Activated naive CD4-positive, alpha-beta T cell (primary cell): ENCODE measurements at places on chromosomes 4 and X.

DNA sequence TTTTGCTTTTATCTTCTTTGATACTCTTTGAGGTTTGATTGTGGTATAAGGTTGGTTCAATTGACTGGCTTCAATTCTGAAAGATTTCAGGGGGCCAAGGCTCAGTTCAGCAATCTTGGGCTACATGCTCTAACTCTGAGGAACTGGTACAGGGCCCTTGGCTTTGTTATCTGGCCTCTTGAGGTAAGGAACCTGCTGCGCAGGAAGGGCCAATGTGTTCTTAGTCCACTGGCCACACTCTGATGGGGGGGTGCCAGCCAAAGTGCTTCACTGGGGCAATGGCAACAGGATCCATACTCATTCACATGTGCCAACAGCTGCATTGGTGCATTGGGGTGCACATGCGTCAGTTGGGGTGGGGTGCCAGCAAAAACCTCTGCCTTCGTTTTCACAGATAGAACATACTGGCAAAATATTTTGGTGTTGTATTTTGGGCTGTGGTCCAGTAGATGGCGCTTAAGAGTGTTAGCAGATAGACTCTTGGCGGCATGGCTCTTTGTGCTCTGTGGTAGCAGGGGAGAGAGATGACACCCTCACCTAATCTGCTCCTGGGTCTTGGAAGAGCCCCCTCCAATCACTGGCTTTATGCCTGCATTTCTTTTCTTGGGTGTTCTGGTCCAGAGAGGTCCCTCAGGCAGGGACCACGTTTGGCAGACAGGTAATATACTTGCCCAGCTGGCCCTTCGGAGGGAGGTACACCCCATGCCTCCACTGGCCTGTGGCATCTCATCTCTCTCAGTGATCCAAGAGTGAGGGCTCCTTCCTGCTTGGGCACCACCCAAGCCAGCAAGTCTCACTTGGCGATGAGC is 42.9 kb downstream of the NDST3 start:
- DNase-seq = no peak

- no peak for DNase-seq
Observed at GRCh38 chrX:140298960-140299825, 205.7 kb downstream of the SOX3 start.

DNA sequence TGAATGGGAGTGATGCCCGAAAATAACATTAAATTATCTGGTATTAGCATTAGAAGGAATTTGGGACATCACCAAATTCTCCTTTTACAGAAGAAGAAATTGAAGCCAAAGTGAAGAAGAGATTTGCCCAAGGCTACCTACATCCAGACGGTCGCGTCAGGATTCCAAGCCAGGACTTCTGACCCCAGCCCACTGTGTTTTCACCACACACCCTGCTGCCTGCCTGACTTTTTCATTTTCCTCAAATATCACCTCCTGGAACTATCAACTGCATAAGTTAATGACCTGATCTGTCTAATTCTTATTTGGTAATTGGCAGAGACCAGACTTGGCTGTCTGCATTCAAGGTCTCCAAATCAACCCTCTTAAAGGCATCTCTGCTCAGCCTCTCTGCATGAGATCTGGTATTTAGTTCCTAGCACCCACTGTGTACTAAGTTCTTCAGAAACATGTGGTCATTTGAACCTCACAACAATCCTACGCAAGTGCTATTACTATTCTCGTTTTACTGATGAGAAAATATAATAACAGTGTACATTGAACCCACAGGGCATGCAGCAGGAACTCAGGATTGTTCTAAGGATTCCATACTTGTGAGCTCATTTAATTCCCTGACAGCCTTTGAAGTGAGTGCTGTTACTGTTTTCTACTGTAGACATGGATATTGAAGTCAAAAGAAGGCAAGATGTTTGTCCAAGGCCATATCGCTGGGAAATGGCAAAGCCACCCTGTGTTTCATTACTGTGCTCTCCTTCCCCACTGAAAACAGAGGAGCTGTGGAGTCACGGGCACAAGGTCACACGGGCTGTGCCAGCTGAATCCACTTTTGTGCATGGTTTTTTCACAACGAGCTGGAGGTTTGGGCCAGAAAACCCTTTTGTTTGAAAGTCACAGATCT is 195.2 kb upstream of the C1QTNF7 start:
- DNase-seq = no peak

GRCh38 chr4:84727491-84727890 is 144.6 kb downstream of the CDS1 start:
- no peak for DNase-seq

DNA sequence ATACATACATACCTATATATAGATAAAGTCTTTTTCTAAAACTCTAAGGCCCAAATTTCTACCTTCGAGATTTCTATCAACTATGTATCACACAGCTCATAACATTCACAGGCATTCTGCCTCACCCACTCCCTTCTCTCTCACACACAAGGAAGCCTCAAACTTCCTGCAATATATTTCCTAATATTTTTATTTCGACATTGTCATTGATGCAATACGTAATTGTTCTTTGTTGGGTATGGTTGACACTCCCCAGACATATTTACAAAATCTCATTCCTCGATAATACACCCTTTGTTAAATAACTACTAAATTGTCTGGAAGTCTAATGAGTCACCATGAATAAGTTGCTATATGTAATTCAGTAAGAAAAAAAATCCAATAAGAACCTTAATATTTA is 143.5 kb downstream of the HNRNPD start:
- DNase-seq = no peak

DNA sequence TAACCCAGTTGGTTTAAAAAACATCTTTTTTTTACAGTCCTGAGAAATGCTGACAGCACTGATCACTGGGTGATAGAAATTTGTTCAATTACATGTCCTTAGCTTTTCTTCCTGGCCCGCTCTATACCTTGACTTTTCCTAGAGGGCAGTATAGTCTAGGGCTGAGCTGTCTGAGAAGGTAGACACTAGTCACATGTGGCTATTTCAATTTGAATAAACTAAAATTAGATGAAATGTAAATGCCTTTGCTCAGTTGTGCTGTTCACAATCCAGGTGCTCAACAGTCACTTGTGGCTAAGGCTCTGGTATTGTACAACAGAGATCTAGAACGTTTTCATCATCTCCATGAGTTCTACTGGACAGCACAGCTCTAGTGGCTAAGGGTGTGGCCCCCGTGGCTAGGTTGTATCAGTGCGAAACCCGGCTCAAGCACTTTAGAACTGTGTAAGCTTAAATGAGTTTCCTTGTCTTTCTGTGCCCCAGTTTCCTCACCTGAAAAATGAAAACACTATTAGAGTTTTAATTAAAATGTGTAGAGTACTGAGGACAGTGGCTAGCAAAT is 111.6 kb upstream of the WDR17 start:
- DNase-seq = no peak

GRCh38 chr4:91330555-91331137 is 973.1 kb upstream of the GRID2 start:
- no peak for DNase-seq

DNA sequence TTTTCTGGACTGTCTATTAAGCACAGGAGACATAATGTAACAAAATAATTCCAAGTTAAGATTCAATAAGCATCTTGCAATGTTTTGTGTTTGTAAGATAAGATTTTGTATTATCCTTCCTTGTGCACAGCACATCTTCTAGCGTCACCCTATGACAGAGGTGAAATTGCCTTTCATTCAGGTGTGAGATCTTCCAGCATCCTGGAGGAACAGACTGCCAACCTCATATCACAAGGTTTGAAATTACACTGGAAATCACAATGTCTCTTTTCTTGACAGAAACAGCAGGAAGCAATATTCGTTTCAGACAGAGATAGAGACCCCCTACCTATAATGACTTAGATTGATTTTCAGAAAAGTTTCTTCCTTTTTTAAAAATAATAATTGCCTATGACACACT is 668.6 kb downstream of the GABRG1 start:
- no peak for DNase-seq

GRCh38 chr4:173827707-173828106 is 297.7 kb upstream of the HAND2 start:
- no peak for DNase-seq

GRCh38 chr4:149815743-149816142 is at the start of gene IQCM:
Gene IQCM (minus strand): TSS chr4:149815843. CDS start chr4:149742691, 73,152 bp downstream.
- DNase-seq = no peak

- DNase-seq = no peak
Observed at GRCh38 chr4:100651499-100652175, 133.8 kb upstream of the EMCN start.

DNA sequence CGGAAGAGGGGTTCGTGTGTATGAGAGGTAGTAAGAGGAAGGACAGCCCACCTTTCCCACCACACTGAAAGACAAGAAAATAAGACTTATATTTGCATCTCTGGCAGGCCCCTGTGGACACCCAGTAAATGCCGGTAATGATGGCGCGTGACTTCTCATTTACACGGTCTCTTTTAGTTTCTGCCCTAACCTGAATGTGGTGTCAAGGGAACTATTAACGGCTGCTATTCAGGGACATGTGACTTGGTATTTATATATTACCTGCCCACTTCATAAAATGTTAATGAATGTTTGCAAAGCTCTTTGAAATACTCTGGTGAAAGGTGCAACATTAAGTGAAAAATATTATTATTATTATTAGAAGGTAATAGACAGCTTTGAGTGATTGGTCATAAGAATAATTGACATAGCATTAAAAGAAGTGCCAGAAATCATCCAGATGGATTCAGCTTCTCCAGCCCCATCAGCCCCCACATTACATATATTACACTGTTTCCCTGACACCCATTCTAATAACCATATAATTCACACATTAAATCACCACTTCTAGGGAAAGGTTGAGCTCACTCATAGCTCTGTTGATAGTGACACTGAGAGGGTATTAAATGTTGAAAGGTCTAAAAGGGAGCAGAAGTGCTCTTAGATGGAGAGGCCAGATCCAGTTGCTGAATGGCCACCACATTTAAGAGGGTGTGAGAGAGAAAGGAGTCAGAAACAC is 83.0 kb upstream of the BEND4 start:
- no peak for DNase-seq

DNA sequence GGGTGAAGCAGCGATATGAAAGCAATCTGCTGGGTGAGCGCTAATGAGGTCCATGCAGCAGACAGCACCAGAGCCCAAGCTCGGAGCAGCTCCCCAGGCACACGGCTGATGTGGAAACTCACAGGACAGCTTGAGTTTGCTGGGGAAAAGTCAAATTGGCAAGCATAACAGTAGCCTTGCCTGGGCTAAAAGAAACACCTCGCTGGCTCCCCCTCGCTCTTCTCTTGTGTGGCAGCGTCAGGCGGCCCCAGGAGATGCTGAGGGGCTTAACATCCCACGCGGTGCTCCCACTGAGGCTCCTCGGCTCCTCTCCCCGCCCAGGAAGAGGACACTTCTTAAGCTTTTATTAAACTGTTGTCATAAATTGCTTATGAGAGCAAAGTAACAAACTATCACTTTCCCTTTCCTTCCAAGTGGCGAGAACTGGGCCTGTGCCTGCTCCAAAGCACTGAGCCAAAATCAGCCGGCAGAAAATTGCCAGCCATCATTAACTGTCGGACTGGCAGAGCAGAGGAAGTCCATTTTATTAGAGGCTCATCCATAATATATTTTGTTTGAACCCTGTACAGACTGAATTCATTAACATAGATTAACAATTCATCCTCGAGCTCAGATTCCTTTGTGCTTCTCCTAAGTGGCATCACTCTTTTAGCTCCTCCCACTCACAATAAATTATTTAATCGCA is 111.4 kb downstream of the TSPAN5 start:
- DNase-seq = no peak

DNA sequence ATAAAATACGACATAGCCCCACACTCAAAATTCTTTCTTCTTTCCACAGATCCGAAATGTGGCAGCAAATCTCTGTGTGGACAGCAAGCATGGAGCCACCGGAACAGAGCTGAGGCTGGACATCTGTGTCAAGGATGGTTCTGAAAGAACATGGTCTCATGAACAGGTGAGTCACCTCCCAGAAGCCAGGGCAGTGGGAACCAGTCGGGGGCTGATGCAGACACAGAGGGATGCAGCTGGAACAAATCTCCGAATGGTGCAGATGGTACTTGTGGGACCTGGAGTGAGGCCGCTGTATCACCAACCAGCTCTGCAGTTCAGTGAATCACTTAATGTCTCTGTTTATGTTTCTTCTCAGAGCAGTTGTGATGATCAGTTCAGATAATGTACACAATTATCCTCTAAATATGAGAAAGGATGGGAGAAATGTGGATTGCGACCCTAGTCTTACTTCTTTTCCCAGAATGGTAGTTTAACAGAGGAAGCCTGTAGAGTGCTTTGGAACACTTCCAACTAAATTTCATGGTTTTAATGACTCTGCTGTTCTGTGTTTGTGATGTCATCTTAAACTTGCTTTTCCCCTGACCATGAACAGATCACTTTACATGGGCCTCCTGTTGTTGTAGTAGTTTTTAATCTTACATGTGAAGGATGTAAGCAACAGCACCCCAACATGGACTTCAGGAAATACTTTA is 159.3 kb upstream of the GALNT7 start:
- no peak for DNase-seq

DNA sequence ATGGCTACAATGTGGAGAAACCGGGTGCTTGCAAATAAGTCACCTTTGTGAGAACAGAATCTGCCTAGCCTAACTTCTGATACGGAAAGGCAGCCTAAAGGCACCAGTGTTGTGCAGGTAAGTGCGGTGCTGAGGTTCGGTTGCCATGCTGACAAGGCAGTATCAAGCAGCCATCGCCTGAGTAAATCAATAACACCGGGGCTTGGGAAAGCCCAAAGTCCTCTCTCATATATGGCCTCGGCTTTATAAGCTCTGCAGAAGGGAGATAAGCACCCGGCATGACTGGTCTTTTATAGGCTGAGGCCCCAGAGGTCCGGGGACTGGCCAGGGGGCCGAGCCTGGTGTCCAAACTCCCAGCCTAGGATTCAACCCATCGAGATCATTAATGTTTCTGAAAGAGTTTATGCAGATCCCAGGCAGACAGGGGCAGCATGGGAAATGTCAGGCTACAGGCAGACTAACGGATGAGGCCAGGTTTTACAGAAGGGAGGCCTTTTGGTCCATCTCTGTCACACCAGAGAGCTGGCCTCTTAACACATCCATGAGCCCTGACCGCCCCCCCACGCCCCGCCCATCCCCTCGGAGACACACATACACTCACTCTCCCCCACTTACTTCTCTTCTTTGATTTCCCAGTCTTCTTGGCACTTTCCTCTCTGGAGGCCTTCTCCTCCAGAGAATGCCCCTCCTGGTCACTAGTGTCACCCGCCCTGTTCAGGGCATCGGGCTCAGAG is 38.5 kb downstream of the ELF4 start:
- no peak for DNase-seq
